ENCODE measurements at places on chromosomes 5 and 9. TPM values are rescaled to one million over a fixed set of nuclear protein-coding genes. Genes with fewer than 3 reads are reported as not detected.

ADAMTS19 gene
- polyA plus RNA-seq: 5.4 TPM

- no peak for DNase-seq
These were observed 129.8 kb upstream of the ZNF366 start for GRCh38 chr5:72637058-72637457.

GRCh38 chr5:176627582-176627981 is 2.8 kb downstream of the SNCB start:
- DNase-seq: no peak

DNA sequence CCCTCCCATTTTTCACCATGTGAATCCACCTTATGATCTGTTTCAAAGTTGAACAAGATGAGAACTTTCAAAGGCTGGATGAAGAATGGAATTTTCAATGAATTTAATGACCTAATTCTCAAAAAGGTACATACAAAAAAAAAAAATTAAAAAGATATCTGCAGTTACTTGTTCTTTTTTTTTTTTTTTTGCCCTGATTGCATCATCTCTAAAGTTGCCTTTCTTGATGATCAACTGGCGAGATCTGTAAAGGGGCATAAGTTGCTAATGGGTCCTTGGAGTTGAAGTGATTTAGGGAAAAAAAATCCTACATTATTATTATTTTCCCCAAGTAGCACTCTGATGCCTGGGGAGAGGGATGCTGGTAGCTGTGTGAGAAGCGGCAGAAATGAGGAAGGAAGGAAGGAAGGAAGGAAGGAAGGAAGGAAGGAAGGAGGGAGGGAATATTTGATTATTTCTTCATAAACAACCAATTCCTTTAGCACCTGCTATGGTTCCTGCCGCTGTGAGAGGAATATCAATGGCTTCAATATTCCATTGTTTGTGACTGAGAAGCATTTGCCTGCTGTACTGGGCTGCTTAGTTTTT is 48.8 kb upstream of the CD180 start:
- DNase-seq: no peak

Data from right renal pelvis (tissue), 4 donors.